NCI-H82 (cell line): ENCODE measurements at places on chromosomes 12 and 14.
A peak's percentile ranks its signal among the peaks of the same experiment; 100 is the strongest.

DNA sequence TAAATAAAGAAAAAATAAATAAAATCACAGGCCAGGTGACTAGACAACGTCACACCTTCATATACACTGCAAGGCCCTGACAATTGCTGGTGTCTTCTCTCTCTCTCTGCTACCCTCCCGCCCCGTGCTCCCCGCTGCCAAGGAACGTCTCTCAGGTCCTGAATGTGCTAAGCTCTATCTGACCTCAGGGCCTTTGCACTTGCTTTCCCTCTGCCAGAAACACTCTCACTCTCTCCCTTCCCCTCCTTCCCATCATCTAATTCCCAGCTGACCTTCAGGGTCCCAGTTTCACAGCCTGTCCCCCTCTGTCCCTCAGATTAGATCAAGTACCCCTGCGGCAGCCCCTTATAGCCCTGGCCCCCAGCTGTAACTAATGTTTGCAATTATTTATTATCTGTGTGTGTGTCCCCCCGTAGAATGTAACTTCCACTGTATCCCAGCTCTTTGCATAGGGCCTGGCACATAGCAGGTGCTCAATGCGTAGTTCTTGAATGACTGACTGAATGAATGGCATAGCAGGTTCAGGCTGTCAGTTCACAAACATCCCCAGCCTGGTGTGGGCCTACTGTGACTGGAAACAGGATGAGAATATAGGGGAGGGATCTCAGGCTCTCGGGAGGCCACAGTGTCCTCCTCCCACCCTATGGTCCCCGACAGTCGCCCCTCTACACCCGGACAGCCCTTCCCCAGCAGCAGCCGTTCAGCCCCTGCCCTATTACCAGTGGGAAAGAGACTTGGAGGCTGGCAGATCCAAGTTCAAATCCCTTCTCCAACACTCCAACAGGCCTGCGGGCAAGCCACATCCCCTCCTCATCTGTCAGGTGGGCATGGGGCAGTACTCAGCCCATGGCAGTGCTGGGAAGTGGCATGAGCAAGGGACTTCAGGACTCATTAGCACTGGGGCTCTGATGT is 6.6 kb downstream of the BEGAIN start:
- no peak for DNase-seq

DNA sequence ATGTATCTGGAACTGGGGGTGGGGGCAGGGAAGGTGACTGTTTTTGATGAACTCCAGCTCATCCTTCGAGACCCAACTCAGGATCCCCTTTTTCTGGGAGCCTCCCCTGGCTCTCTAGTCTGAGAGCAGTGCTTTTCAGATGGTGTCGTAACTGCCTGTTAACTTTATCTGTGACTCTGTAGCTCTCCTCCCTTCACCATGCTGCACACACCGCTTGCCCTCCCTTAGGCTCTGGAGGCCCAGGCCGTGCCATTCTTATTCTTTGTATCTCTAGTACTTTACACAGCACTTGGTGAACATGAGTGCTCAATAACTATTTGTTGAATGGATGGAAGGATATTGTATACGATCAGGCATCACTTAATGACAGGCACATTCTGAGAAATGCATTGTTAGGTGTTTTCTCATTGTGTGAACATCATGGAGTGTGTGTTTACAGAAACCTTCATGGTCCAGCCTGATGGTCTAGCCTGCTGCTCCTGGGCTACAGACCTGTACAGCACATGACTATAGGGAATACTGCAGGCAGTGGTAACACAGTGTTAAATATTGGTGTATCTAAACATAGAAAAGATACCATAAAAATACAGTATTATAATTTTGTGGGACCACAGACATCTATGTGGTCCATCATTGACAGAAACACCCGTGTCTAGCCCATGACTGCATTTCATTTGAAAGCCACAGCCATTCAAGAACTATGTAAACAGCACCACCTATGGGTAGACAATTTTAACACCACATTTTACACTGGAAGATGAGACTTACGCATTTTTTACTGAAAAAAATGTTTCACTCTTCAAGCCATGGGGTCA is 91.8 kb downstream of the EML1 start:
- peak; percentile 69 for DNase-seq

DNA sequence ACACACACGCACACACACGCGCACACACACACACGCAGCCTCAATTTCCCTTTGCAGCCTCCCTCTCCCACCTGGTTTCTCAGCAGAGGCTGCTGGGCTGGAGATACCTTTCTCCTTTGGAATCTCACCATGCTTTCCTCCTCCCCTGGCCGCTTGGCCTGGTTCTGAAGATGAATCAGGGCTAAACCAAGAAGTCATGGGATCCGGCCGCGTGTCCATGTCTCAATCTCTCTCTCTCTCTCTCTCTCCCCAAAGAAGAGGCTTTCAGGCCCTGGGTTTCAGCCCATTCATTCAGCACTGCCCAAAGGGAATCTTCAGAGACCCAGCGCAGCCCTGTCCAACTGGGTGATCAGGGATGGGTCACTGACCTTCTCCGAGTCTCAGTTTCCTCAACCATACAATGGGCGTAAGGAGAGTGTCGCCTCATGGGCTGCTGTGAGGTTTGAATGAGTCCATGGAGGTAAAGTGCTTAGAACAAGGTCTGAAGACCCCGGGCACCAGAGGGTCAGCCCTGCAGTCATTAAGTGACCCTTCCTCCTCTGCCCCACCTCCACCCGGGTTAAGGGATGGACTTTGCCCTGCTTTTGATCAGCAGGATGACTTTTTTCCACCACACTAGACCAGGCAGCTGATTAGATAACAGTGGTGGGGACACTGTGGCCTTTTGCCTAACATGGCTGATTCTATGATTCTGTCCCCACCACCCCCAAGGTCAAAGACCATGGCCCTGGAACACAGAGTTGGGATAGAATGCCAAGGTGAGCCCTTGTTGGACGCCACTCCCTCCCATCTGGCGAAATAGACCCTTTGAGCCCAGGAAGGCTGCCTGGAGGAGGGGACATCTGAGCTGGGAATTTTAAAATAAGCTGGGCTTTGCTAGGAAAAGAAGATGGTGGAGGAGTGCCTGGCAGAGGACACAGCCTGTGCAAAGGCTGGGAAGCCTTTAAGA is 42.1 kb downstream of the SCARB1 start:
- no peak for DNase-seq

DNA sequence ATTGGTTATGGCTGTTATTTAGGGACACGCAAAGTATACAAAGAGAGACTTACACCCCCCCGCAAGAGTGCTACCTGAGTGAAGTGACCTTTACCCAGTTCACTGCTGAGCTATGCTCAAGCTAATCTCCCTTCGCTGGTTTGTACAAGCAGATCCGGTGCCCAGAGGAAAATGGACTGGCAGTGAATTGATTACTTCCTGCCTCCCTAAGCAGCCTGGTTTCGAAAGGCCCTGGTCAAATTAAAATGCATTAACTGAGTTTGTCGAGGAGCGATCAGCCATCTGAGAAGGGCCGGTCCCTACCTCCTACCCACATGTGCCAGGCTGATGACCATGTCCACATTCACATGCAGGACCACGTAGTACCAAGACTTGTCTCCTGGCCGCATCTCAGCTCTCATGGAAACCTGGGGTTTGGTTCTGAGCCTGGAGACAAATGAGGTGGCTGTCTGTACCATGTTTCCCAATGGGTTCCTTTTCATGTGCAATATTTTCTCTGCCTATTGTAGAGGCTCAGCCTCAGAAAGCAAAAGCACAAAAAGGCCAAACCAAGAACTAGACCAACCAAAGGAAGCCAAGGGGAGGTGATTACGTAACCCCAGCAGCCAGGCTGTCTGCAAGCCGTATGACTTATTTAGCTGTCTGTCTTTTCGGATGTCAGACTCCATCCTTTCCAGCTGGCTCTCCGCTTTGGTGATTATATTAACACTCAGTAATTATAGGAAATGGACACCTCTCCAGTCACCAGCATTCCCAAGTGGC is 284.7 kb upstream of the PWP1 start:
- DNase-seq, result peak; percentile 69

- peak; percentile 98 for DNase-seq
These were observed 6.3 kb downstream of the DHH start for GRCh38 chr12:49088150-49088931.

GRCh38 chr12:11947213-11947612 is 123.5 kb upstream of the BCL2L14 start:
- DNase-seq, result no peak

DNA sequence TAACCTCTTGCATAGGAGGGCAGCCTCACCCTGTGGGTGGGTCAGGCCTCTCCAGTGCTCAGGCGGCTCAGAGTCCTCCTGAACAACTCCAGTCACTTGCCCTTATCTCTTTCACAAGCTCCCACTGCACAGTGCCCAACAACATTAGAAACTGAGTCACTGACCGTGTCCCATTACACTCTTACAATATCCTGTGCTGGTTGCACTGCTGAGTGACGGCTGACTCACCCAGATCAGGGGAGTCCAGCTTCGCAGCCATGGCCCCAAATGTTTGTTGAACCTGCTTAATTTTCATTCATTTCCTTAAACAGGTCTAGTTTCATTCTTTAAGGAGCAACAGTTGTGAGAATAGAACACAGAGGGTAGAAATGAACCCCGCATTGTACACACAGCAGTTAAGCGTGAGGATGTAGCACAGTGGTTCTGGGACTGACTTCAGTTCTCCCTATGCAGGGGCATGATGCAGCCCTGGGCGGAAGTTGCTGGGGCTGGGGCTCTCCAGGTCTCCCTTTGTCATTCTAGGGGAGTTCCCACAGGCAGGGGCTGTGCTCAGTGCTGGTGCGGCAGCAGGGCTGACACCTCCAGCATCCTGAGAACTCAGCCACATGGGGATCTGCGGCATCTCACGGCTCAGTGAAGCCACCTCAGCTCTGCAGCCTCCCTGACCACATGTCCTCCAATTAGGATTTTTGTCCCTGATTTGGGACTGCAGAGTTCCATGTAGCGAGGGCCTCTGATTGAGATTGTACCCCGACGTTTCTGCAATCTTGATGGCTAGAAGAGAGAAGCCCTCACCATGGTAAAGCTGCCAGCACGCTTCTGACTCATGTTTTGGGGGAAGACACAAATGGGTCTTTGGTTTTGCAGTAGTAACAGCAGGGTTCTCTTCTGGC is 16.1 kb downstream of the GPR68 start:
- no peak for DNase-seq

DNA sequence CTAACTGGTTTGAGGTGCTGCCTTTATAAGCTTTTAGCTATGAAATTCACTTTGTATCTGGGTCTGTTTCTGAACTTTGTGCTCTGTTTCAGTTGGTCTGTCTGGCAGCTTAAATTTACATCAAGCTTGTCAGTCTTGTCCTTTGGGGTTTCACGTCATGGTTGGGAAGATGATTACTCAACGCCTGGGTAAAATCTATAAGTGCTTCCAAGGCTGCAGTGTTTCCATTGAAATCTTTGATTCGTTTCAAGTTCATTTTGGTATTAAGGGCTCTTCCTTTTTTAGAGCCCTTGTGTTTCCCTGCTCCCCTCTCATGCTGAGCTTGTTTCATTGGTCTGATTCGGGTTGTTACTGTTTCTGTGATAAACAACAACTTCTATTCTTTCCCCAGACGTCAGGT is 58.2 kb downstream of the FBXW8 start:
- DNase-seq, result peak; percentile 11

DNA sequence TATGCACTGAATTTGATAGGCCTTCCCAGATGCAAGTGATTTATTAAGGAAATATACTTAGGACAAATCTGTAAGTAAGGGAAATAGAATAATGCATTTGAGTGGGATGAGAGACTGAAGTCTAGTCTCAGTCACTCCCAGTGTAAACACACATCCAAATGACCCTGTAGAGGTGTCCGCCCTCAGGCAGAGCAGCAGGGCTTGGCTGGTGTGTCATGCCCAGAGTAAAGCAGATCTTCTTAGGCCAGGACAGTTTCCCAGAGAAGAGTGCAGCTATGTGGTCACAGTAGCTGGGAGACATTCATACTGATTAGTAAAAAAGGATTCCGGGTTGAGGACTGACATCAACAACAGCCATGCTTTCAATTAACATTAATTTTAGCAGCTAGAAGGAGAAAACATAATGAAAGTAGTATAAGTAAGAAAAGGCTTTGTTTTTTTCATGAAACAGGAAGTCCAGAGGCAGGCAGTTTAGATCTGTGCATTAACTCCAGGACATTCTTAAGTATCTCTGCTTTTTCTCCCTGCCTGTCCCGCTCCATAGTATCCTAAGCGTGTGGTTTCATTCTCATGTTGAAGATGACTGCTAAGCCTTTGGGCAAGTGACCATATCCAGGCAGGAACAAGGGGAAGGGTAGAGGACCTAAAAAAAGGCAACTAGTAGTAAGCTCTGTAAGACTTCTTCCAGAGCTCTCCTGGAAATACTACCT is 35.7 kb downstream of the CNTN1 start:
- peak; percentile 30 for DNase-seq

- DNase-seq, result peak; percentile 30
These were observed 214.9 kb downstream of the ADAMTS20 start for GRCh38 chr12:43336962-43337555.

- peak; percentile 92 for DNase-seq
These were observed at the start of gene ATN1 for GRCh38 chr12:6927379-6928021. Gene ATN1, plus strand, starts transcription at chr12:6927959. Its CDS starts 6,043 bp downstream, at chr12:6934002.

DNA sequence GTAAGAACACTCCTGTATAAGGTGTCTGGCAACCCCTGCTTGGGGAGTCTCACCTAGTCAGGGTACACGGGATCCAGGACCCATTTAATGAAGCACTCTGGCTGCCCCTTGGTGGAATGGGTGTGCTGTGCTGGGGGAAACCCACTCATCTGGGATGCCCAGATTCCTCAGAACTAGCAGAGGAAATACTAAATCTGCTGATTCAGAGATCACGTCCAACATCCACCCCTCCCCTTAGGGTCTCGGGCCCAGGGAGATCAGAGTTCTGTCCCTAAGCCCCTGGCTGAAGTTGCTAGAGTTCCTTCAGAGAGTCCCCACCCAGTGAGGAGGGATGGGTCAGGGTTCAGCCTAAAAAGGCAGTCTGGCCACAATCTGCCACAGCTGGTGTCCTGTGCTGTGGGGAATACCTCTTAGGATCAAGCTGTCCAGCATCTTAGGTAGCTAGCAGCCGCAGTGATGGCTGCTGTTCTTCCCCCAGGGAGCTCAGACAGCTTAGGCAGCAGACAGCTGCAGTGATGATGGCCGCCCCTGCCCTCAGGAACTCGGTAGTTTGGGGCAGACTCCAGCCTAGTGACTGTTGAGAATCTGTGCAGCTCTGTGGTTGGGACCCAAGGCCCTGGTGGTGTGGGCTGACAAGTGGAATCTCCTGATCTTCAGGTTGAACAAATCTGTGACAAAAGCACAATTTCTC is 74.8 kb downstream of the IFNG-AS1 start:
- no peak for DNase-seq

DNA sequence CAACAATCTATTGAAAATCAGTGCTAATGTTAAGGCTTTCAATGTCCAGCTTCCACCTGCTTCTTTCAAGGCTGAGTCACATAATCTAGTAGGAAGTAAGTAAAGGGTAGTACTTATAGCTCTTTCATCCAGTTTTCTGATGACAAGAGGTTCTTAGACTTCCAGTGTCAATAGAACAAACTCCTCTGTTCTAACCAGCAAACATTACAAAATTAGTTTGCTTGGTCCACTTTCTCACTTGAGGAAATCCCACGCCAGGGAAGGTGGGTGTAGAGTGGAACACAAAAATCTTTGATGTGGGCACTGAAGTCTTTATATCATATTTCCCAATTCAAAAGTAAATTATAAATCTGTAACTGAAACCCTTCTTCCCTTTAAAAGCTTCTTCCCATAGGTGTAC is 2.6 kb downstream of the NPC2 start:
- DNase-seq, result no peak
